Cortex of kidney (tissue), 1 donor: ENCODE measurements at places on chromosomes 16 and 17.

- no peak for DNase-seq
Measured at GRCh38 chr17:27945953-27946352, 52.8 kb upstream of the LYRM9 start.

DNA sequence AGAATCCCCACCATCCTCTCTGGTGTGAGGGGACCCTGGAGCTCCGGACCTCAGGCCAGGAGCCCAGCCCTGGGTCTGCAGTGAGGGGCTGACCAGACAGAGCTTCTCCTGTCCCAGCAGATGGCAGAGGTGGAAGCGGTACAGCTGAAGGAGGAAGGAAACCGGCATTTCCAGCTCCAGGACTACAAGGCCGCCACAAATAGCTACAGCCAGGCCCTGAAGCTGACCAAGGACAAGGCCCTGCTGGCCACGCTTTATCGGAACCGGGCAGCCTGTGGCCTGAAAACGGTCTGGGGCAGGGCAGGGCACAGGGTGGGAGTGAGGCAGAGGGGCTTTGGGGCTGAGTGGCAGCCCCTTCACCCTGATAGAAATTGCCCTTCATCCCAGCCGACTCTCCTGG, 527 bp downstream of the UNC45B start:
- no peak for DNase-seq

- DNase-seq: no peak
Measured at GRCh38 chr17:52383493-52384100, 225.1 kb upstream of the CA10 start.

DNA sequence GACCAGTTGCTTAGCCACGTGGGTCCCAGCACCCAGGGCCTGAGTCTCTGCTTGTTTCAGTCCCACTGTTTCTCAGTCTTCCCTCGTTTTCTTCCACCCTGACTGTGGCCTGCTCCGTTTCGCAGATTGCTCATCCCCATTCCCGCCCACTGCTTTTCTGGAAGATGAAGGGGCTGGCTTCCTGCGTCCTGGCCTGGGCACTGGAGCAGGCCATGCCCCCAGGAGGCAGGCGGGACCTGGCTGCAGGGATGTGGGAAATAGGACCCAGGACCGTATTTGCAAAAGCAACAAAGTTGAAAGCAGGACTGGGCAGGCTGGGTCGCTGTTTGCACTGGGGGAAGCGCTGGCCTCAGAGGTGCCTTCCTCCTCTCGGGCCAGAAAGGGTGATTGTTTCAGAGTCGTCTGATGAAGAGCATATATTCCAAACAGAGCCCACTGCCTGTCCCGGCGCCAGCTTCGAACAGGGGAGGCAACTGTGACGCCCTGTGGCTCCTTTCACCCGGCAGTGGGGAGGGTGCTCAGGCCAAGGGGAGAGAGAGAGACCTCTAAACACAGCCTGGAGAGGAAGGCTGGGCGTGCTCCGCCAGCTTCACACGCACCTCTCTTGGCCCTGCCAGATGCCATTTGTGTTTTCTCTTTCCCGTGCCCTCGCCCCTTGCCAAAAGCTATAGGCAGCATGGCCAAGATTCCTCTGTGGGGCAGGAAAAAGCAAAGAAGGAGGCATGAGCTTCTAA, 108.6 kb downstream of the CMIP start:
- DNase-seq: no peak

GRCh38 chr17:80619535-80620235, 75.0 kb downstream of the RPTOR start:
- DNase-seq: no peak

DNA sequence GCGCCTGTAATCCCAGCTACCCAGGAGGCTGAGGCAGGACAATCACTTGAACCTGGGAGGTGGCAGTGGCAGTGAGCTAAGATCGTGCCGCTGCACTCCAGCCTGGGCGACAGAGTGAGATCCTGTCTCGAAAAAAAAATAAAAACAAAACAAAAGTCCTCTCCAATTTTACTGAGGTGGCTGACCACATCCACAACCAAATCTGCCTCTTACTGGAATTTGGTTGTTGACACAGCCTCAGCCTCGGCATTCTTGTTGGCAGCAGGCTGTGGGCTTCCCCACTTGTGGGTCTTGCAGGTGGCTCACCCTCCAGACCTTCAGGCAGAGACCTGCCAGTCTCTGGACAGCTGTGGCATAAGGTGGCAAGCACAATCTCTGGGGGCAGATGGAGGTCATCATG, 15.6 kb downstream of the B4GALNT2 start:
- no peak for DNase-seq

- DNase-seq: no peak
Measured at GRCh38 chr16:28188085-28188916, 23.5 kb downstream of the XPO6 start.

DNA sequence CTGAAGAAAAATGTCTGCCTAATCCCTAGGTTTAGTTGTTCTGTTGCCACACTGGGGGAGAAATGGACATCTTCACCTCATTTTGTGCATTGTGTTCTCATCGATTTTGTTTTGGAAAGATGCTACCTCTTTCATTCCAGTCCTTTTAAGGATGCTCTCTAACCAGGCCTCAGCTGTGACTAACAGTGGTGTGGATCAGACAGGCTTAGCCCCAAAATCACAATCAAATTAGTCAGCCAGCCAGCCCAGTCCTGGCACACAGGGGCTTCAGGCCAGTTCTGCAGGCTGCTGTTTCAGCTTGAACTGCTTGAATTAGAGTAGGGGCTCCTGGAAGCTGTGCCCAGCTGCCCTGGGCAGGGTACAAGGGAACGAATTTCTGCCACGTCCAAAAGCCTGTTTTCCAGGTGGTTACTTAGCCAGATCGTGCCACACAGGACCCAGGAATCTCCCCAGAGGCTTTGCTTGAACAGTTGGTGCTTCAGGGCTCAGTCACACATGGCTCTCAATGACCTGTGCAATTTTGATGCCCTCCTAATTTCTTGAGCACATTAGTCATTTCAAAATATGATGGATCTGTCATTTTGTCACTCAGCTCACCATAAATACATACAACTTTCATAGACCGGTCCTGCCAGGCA, 60.7 kb downstream of the CLEC16A start:
- no peak for DNase-seq

DNA sequence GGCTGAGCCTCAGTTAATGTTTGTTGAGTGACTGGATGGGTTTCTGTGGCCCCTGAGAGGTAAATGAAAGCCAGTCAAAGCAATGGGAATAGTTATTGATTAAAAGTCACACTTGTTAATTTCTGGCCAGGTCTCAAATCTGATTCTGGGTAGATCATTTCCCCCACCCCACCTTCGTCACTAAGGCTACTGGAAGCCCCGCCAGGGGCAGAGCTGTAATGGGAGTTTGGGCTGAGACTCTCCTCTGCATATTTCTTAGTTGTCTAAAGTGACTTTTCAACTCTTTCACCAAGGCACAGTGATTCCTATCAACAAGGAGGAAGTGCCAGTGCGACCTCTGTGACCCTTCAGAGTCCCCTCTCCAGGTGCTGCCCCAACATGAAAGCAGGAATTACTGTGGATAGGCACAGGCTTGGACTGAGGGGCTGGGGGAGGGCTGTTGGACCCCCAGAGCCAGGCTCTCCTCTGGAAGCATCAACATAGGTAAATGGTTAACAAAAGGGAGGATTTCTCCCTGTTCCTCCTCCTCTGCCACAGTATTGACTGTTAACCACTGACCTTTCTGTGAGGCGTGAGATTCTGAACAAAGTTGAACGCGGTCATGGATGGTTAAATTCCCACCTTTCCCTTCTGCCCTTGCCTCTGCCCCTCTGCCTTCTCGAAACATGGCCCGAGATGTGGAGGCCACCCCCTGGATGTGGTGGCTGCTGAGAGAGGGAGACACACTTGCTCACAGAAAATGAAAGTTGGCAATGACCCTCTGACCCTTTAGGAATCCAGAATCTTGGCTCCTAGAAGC, 20.8 kb upstream of the TBX2 start:
- DNase-seq: no peak

- no peak for DNase-seq
Measured at GRCh38 chr16:84109598-84110335, 7.0 kb downstream of the MBTPS1 start.

DNA sequence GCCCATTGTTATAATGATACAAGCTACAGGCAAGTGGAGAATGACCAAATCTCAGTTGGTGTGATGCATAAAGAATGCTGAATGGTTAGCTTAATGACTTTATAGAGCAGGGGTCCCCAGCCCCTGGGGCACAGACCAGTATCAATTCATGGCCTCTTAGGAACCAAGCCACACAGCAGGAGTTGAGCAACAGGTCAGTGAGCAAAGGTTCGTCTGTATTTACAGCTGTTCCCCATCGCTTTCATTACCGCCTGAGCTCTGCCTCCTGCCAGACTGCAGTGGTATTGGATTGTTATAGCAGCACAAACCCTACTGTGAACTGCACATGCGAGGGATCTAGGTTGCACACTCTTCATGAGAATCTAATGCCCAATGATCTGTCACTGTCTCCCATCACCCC, 114.0 kb upstream of the ZFHX3 start:
- no peak for DNase-seq

GRCh38 chr17:50056217-50056960, 479 bp downstream of the ITGA3 start:
- DNase-seq: no peak

DNA sequence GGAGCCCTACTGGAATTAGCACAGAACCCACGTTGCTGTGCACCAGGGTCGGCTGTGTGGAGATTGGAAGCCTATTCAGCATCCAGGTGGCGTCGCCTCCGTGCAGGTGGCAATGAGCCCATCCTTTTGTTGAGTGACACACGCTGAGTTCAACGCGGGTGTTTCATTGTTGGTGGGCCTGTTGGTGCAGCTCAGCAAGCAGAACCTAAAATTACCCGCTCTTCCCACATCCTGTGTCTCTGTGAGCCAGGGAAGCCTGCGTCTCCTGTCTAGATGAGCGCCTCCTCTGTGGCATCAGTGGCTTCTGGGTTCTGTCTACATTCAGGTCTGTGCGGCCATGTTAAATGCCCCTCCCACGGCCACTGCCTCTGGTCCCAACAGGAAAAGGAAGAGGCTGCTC, 14.5 kb downstream of the CD2BP2 start:
- DNase-seq: no peak
